ENCODE measurements at places on chromosomes 3 and 15. TPM values are rescaled to one million over a fixed set of nuclear protein-coding genes. Genes with fewer than 3 reads are reported as not detected.

The GPR160 gene
- total RNA-seq, result 1.5 TPM

The ASB14 gene
- not detected for total RNA-seq

The UPK1B gene
- total RNA-seq, result 12.9 TPM

The STAG1 gene
- total RNA-seq, result 8.0 TPM

The TMEM108 gene
- total RNA-seq, result not detected

The CTXN2 gene
- 0.05 TPM for total RNA-seq

The IGSF11 gene
- 5.6 TPM for total RNA-seq

The ZBED2 gene
- total RNA-seq, result 0.33 TPM

The GLT8D1 gene
- 37.6 TPM for total RNA-seq

The RHOV gene
- 6.0 TPM for total RNA-seq
